ENCODE measurements at places on chromosomes 2 and 18. TPM values are rescaled to one million over a fixed set of nuclear protein-coding genes. Genes with fewer than 3 reads are reported as not detected.

The ZNF396 gene
- total RNA-seq, result 4.0 TPM

The TRIM54 gene
- 2.6 TPM for total RNA-seq

The NBEAL1 gene
- 122 TPM for total RNA-seq

The NPHP1 gene
- 10.8 TPM for total RNA-seq

The APCDD1 gene
- 70.8 TPM for total RNA-seq
